ENCODE measurements at places on chromosomes 6 and 20.

DNA sequence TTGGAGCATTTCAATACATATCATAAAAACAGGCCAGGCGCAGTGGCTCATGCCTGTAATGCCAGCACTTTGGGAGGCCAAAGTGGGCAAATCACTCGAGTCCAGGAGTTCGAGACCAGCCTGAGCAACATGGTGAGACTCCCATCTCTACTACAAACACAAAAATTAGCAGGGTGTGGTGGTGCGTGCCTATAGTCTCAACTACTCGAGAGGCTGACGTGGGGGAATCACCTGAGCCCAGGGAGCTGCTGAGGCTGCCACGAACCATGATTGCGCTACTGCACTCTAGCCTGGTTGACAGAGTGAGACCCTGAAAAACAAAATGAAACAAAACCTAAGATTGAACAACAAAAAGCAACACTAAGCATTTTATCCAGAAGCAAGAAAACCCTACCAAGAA lies 47.2 kb downstream of the BACH2 start:
- DNase-seq: no peak

DNA sequence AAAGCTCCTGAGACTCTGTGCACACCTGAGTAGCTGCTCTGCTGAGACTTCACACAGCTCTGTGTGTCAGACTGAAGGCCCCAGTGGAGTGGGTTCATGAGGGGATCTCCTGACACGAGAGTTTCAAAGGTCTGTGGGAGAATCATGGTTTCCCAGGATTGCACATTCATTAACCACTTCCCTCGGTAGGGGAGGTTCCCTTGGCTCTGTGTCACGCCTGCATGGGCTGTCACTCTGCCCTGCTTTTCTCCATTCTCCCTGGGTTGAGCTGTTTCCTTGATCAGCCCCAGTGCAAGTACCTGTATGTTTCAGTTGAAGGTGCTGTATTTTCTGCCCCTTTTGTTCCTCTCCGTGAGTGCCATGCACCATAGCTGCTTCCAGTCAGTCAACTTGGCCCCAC lies 236.9 kb downstream of the EPM2A start:
- DNase-seq: peak; percentile 33

- no peak for DNase-seq
Observed at GRCh38 chr20:62831361-62831788, 14.5 kb downstream of the COL9A3 start.

DNA sequence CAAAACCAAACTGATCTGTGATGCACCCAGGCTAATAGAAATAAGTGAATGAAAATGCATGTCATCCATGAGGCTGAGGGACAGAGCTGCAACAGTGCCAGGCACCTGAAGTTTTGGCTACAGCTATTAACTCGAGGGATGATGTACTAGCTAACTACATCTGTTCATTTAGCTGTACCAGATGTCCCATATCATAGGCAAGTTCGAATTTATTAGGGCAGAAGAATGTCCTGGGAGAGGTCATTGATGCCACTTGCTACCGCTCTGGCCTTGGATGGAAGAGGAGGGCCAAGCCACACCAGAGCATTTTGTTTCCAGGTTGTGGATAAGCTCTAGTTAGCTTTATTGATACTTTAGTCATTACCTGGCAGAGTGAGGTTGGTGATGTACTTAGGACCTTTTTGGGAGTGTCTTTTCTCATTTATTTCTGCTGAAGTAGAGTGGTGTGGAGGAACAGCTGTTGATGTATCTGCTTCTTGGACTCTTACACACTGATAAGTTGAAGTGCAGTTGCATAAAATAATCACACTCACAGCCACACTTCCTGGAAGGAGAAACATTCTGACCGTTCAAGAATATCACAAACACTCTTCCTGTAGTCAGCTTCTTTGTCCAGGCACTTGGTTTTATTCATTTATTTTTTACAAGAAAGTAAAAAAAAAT lies 8.2 kb downstream of the ZFAND3 start:
- no peak for DNase-seq

DNA sequence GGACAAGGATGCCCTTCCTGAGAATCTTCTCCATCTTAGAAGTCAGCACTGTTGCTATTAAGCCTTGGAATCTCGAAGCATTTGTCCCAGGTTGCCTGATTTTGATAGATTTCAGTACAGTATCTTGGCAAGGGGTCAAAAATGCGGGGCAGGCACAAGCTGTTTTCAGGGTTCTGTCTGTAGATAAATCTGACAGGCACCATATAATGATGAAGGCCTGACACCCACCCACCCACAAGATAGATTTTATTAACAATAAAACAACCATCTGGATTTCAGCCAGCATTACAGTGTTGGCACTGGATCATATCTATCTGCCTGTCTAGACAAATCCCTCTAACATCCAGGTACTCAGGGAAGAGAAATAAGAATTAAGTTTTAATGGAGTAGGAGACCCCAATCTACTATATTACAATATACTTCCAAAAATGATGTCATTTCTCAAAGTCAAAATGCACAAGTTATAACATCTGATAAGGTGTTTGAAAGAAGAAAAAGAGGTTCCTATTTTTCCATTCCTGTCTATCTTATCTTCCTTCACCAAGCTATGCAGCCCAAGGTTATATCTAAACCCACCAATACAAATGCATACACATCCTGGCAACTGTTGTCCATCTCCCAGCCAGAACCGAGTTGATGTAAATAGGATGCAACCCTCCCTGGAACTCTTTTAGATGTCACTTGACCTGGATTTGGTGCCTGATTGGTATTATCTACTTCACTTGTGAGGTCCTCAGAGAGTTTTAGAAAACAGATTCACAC lies 10.7 kb downstream of the NEDD9 start:
- DNase-seq: no peak

GRCh38 chr6:30766461-30767157 lies 22.3 kb upstream of the IER3 start:
- DNase-seq: no peak

- no peak for DNase-seq
Observed at GRCh38 chr20:56860413-56860812, 231.3 kb downstream of the TFAP2C start.

DNA sequence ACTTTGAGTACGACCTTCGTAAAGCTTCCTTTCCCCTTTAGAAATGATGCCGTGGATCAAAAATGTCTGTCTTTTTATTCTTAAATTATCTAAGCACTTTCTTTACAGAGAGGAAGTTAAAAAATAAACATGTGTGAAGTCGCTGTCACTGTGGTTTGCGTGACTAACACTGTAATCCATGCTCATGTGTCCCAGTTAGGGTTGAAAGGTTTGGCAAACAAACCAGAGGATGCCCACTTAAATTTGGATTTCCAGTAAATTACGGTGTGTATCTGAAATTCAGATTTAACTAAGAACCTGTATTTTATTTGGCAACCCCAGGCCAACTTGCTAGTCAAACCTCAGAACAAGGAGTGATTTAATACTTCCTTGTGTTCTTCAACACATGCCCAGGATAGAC lies 21.1 kb downstream of the HLA-DRB1 start:
- DNase-seq: no peak

DNA sequence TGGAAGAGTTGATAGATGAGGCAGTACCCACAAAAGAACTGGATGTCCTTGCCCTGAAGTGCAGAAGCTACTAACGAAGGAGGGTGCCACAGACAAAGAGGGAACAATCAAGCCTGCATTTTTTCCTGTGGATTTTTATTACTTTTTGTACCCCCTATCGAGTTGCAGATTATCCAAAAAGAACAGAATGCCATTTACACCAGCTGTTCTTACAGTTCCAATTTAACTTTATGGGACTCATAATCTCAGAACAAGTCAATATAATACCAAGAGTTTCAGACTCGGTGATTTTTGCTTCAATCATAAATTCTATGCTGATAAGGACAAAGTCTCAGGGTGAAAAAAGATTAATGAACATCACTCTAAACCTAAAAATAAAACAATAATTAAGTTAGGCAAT lies 4.0 kb upstream of the CNKSR3 start:
- DNase-seq: no peak

- DNase-seq: no peak
Observed at GRCh38 chr6:26249707-26249956, 115.4 kb upstream of the BTN3A2 start.

- DNase-seq: peak; percentile 92
Observed at GRCh38 chr6:43170417-43170930, 595 bp upstream of the SRF start.

GRCh38 chr6:29941471-29941870 lies 861 bp upstream of the HLA-A start:
- DNase-seq: no peak

GRCh38 chr6:6620766-6621425 lies 32.4 kb downstream of the LY86 start:
- DNase-seq: no peak

- no peak for DNase-seq
Observed at GRCh38 chr6:30600451-30600961, 16.5 kb downstream of the PPP1R10 start.

- DNase-seq: peak; percentile 99
Observed at GRCh38 chr6:30752157-30752927, 8.0 kb upstream of the IER3 start.
